ENCODE measurements at places on chromosomes 11 and 22.

GRCh38 chr11:121864660-121865059 is 251.4 kb downstream of the BLID start:
- no peak for DNase-seq

- DNase-seq = no peak
Measured at GRCh38 chr11:69443968-69444364, 37.5 kb upstream of the LINC01488 start.

- DNase-seq = no peak
Measured at GRCh38 chr22:43956805-43957463, 1.7 kb downstream of the SAMM50 start.

DNA sequence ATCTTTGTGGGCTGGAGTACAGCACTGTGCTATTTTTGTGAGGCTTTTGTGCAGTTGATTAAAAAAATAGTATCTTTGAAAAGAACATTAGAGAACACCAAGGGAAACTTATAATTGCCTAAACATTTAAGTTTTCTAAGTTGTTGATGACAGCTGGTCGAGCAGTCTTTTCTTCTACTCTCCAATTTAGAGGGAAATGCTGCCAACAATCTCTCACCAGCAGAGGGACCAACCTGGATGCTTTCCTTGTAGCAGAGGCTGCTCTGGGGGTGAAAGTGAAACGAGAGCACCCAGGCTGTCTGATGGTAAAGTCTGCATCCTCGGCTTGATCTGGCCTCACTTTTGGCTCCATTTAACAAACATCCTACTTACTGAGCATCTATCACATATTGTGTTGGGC is 1286.5 kb upstream of the TENM4 start:
- DNase-seq = no peak

DNA sequence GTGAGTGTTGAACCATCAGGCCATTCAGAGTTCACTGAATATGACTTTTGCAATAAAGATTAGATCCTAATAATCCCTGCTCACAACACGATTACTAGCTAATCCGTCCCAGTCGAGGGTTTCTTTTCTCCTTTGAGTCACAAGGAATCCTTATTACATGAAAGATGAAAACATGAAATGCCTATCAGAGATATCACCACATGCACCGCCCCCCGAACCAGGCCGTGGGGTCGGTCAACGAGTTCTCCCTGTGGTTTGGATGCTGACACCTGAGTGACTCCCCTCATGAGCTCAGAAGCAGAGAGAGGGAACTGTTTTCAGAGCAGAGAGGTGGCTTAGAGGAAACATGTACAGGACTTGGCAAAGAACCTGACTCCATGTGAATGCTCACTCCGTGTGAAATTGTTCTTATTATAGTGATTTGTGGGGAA is 263.3 kb downstream of the ETS1 start:
- no peak for DNase-seq

DNA sequence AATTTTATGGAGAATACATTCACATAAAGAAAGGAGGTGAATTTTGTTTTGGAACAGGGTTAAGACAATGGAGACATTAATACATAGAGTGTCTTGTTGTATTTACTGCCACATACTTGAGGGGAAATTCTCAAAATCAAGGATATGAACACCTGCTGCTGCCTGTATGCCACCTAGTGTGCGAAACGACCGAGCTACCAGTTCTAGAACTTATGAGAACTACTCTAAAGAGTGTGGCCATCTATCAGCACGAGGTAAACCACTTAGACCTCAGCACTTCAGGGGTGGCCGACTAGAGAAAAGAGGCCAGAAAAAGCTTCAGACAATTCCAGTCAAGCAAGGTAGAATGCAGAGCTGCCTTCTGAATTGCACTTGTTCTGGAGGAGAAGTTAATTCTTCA is 1.5 kb upstream of the AGBL2 start:
- DNase-seq = no peak

GRCh38 chr11:9150501-9150900 is 59.1 kb upstream of the SCUBE2 start:
- DNase-seq = no peak

DNA sequence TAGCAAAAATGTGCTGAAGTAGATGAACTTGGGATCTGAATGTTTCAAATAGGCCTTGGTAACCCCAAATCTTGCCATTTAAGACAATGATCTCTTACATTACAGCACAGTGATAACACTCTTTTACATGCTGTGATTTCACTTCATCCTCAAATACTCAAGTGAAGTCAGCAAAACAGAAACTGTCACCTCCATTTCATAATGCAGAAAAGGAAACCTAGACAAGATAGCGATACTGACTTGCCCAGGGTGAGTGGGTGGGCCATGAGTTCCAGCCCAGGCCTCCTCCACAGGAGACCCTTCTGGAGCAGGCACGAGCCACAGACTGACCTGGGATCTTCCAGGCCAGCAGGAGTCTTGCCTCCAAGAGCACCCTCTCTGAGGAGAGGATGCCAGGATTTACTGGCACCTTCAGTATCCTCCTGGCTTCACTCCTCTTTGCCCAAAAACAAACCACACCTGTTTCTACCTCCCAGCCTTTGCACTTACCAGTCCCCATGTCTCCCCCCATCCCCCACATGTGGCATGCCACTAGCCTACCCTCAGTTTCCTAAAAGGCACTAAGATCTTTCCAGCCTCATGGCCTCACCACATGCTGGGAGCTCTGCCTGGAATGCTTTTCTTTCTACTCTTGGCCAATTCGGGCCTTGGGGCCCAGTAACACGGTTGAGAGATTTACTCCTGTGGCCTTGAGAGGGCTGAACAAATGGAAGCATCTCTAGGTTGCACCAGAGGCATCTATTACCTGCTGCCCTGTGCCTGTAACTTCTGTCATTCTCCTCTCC is 1.9 kb upstream of the DGAT2 start:
- no peak for DNase-seq

Measured in stimulated activated naive CD4-positive, alpha-beta T cell (primary cell).